ENCODE measurements at places on chromosomes 2 and 18. TPM values are rescaled to one million over a fixed set of nuclear protein-coding genes. Genes with fewer than 3 reads are reported as not detected.

DNA sequence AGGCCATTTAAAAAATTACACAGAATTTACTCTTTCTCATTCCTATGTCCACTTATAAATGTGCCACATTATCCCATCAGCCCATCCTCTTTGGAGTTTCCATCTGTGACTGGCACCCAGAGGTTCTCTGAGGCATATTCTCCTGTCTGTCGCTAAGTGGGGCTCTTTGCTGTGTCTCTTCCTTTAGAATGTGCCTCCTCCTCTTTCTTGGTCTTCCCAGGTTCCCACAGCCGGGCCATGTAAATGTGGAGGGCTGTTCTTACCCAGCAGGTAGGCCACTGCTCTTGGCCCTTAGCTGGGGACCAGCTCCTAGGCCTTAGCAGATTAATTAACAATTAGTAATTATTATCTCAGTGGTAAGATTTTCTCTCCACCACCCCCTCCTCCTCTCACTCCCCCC is 167.0 kb downstream of the INSIG2 start:
- H3K27ac ChIP-seq, result no peak overlapping the region
- peaks cover 12% of the 10 kb centered on the region for H3K4me1 ChIP-seq
- H3K4me3 ChIP-seq, result peak overlapping the region; percentile 5

DNA sequence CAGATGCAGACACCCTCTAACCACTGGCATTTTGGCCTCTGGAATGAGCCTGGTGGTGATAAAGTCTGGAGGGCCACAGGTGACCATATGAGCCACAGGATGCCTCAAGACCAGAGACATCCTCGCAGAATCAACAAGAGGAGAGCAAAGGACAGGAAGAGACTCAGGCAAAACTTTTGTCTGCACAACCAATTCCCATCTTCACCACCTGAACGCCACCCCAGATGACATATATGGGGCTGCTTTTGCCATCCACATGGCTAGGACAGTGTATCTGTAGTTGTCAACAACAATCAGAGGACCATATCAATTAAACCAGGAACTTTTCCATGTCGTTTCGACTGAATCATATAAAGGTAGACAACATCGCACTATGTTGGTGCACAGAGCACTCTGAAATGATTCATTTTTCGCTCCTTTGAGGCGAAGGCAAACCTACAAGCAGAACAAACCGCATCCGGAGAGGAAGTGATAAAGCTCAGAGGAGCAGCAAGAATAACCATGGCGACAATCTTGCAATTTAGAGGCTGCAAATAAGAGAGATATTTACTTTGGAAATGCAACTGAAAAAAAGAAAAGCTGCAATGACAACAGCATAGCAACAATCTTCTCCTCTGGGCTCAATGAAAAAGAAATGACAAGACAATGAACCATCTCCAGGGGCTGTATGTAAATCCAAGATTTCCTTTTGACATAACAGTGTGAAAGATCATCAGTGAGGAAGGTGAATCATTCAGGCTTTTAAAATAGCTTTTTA is 204.5 kb downstream of the ARL4C start:
- H3K4me1 ChIP-seq, result peaks cover 7% of the 10 kb centered on the region
- no peaks in the 10 kb centered on the region for H3K36me3 ChIP-seq
- H3K27ac ChIP-seq, result no peak overlapping the region
- no peak overlapping the region for H3K4me3 ChIP-seq
- H3K27me3 ChIP-seq, result no peaks in the 10 kb centered on the region

DNA sequence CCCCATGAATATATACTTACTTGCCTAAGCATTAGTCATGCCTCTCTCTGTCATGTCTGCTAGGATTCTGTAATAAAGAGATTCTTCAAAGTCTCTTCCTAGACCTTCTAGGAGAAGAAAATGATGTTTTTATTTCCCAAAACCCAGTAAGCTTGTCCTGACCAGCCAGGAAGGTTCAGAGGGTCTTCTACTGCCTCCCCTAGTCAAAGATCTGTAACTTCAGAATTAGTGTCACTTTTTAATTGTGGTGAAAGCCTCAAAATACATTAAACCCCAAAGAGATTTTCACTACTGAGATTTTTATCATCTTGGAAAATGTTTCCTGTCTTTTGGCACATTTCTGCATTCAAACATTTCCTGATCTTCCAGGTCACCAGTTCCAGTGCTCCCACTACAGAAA is 232.9 kb upstream of the STK17B start:
- peaks cover 4% of the 10 kb centered on the region for H3K4me1 ChIP-seq
- no peak for DNase-seq
- no peak overlapping the region for H3K27ac ChIP-seq
- H3K4me3 ChIP-seq, result no peak overlapping the region

GRCh38 chr2:163692081-163692480 is 43.7 kb downstream of the FIGN start:
- no peak overlapping the region for H3K27ac ChIP-seq
- H3K4me3 ChIP-seq, result no peak overlapping the region
- no peaks in the 10 kb centered on the region for H3K36me3 ChIP-seq
- no peaks in the 10 kb centered on the region for H3K4me1 ChIP-seq
- DNase-seq, result no peak
- H3K27me3 ChIP-seq, result no peaks in the 10 kb centered on the region

GRCh38 chr2:8934338-8934737 is 69.1 kb downstream of the MBOAT2 start:
- no peak for DNase-seq
- no peak overlapping the region for H3K27ac ChIP-seq
- peaks cover 13% of the 10 kb centered on the region for H3K36me3 ChIP-seq
- H3K4me1 ChIP-seq, result no peaks in the 10 kb centered on the region

DNA sequence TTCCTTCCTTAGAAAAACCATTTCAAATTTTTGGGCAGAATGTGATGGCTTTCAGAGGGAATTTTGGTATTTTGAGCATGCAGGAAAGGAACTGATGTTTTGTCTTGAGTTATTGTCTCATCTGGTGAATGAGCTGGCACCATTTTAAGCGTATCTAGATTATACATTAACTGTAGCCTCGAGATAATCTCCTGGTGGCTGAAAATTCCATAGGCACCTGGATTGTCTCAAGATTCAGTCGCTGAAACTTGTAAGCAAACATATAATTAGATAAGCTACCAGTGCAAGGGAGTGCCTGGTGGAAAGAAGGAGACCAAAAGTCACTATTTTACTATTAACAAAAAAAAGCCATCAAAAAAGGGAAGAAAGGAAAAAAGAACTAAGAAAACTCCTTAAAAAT is 687.8 kb upstream of the DDX18 start:
- H3K36me3 ChIP-seq, result no peaks in the 10 kb centered on the region
- H3K27me3 ChIP-seq, result no peaks in the 10 kb centered on the region
- H3K4me1 ChIP-seq, result peaks cover 7% of the 10 kb centered on the region

DNA sequence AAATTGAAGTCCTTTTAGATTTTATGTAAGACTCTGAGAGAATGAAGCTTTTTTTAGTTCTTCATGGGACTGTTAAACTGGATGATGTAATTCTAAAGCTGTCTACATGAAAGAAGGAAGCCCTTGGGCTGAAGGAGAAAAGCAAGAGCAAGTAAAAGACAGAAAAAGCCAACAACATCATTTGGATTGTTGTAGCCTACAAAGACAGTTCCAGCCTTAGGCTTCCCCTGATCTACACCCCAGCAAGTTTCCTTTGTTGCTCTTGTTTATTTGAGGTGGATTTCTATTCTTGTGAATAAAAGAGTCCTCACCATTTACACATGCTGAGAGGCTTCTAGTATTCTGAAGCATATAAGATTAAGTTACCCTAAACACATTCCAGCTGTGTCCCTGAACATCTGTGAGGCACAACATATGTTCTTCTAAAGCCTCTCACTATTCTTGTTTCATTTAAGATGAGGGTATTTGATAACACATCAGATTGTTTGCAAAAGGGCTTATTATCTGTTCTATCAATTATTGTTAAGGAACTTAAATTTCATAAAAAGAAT is 377.8 kb downstream of the LNPK start:
- no peak for DNase-seq
- H3K4me1 ChIP-seq, result no peaks in the 10 kb centered on the region
- no peak overlapping the region for H3K4me3 ChIP-seq
- no peak overlapping the region for H3K27ac ChIP-seq
- no peaks in the 10 kb centered on the region for H3K27me3 ChIP-seq
- H3K36me3 ChIP-seq, result no peaks in the 10 kb centered on the region

- DNase-seq, result no peak
- no peak overlapping the region for H3K27ac ChIP-seq
- peaks cover 15% of the 10 kb centered on the region for H3K36me3 ChIP-seq
- no peaks in the 10 kb centered on the region for H3K27me3 ChIP-seq
- H3K4me1 ChIP-seq, result no peaks in the 10 kb centered on the region
Observed at GRCh38 chr18:35717182-35717581, 135.6 kb downstream of the GALNT1 start.

The UBR3 gene
- total RNA-seq, result 20.0 TPM

The FTCDNL1 gene
- total RNA-seq, result 2.0 TPM

The HJURP gene
- total RNA-seq, result 78.9 TPM

The DSG1 gene
- total RNA-seq, result not detected

The AGXT gene
- 0.18 TPM for total RNA-seq
